ENCODE measurements at places on chromosomes 7 and 10.

DNA sequence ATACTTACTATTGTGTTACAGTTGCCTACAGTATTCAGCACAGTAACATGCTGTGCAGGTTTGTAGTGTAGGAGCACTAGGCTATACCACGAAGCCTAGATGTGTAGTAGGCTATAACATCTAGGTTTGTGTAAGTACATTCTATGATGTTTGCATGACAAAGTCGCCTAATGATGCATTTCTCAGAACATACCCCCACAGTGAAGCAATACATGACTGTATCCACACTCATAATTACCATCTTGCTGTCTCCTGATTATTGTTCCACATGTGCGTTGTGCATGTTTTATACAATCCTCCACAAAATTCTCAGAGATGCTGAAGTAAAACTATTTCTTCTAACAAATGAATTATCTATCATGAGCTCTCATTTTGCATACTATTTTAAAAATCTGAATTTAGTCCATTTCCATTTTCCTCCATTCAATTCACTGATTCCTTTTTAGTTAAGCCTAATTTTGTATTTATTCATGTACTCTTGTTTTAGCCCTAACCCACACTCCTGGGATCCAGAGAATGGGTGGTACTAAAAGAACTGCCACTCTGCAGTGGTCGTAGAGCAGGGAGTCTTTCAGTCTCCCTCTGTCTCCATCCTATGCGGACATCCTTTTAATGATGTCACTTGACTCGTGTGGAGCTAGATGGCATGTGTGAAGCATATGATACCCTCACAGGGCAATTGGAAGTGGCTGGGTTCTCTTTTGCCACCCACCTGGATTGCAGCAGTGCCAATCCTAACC lies 67.6 kb upstream of the CAV2 start:
- DNase-seq = no peak

GRCh38 chr10:91856637-91857036 lies 52.6 kb downstream of the FGFBP3 start:
- DNase-seq = no peak

DNA sequence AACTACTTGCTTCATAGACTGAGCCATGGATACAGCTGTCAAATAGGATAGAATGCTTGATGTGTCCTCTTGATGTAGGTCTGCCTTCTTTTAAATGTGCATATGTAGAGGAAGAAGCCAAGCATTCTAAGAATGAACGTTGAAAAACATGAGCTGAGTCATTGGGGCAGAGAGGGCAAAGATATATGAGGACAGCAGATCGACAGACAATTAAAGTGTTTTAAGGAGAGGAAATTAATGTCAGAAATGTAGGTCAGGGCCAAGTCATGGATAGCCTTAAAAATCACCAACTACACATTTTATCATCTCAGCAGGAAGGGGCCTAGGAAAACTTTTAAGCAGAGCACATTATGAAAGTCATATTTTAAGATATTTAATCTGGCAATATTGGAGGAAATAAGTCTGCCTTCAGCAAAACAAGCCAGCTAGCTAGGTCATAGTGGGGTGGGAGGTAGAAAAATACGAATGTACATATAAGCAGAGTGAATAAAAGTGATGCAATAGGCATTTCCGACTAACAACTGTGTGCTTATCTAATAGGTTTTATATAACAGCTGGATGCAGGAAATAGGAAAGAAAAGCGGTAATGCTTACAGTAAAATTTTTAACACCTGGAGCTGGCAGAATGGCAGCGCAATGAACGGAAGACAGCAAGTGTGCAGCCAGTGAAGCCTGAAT lies 638.3 kb upstream of the TPK1 start:
- no peak for DNase-seq

- DNase-seq = no peak
Measured at GRCh38 chr10:102120991-102121738, 997 bp upstream of the LDB1 start.

GRCh38 chr10:33422471-33423153 lies 88.1 kb upstream of the NRP1 start:
- no peak for DNase-seq
